Stimulated activated CD8-positive, alpha-beta memory T cell treated with anti-CD3 and anti-CD28 coated beads, Interleukin-7, amount 100 ng/mL, for 1 hour (primary cell): ENCODE measurements at places on chromosomes 13 and 19.

GRCh38 chr19:3516675-3517207 is 10.6 kb downstream of the FZR1 start:
- DNase-seq, result no peak

GRCh38 chr19:47183601-47184000 is 47.4 kb downstream of the BBC3 start:
- DNase-seq, result no peak

DNA sequence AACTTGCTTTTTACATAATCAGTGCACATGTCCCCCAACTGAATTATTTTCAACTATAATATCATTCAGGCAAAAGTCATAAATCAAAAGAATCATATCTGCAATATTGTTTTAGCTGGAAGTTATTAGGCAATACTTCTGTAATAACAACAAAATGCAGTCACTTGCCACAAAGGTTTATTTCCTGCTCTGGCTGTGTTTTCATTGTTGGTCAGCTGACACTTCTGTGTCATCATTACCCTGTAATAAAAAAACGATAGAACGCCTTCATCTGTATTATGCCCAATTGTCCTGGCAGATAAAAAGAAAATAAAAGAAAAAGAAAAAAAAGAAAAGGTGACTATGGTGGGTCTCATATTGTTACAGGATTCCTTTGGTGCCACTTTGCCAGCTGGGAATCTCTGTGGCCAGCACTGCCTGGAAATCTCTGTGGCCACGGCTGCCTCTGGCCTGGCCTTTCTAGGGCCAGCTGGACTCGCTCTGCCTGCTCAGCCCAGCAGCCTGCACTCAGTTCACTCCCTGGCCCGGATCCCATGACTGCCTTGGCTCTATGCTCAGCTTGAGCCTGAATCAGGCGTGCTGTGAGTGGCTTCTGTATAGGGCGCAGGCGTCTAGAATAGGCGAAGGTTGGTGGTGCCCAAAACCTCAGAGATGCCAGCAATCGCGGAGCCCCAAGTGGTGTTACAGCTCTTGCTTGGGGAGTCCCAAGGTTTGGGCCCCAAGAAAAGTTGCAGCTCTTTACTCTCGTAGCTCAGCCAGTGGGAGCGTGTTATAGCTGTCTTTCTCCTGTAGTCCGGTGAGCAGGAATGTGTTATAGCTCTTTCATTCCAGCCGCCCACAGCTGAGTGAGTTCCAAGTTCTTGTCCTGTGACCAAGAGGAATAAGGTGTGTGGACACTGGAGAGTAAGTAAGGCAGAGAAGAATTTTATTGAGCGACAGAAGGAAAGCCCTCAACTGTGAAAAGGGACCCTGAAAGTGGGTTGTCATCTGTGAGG is 1227.1 kb downstream of the SLITRK1 start:
- DNase-seq, result no peak

DNA sequence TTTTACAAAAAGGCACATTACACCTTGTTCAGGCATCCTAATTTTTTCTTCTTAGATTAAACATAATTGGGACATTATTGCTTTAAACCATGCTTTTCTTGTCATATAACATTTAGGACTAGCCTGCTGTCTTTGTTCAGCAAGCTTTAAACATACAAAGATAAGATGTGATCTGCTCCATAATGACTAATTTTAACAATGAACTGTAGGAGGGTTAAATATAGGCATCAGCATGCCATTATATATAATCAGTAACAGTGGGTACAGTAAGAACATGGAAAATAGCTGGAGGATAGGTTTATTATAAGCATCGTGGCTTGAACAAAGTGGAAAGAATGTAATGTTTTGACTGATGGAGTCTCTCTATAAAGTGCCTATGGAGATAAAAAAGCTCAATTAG is 661.7 kb downstream of the SLITRK6 start:
- DNase-seq, result no peak
